ENCODE measurements at places on chromosomes 2 and 18.

DNA sequence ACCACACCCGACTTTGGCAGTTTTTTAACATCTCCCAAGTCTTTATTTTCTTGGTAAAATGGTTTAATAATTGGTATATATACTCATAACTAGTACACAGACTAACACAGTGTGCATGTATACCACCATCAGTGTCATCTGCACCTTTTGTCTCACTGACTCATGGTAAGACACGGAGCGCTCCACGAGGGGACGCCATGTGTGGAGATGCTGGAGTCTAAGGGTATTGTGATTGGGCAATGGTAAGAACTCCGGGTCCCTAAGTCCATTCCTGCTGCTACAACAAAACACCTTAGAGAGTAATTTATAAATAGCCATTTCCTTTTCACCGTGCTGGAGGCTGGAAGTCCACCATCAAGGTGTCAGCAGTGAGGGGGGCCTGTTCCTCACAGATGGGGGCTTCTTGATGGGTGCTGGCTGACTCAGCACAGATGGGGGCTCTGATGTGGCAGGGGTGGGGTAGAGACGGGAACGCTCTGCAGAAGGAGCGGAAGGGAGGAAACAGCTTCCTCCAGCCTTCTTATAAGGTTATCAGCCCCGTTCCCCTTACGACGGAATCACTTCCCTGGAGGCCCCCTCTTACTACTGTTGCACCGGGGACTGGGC is 42.0 kb upstream of the EDAR start:
- no peak for DNase-seq

DNA sequence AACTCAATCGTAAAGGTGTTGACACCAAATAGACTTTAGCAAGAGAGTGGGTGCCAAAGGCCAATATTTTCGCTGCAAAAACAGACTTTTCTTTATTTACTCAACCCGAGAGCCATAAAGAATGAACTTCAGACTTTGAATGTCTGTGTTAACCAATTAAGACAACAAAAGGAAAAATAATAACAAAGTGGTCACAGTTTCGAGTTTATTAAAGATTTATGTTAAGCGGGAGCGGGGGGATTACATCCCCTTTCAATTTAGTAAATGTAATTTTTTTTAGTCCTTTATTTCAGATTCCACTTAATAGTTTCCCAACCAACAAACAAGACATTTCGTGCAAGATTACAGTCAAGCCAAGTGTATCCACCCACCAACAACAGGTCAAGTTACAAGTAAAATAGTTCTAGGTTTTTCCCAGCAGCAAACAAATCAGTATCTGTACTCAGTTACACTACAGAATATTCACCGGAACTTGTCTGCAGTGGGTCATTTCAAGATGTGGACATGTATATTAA is 9.0 kb downstream of the CDH2 start:
- no peak for DNase-seq

DNA sequence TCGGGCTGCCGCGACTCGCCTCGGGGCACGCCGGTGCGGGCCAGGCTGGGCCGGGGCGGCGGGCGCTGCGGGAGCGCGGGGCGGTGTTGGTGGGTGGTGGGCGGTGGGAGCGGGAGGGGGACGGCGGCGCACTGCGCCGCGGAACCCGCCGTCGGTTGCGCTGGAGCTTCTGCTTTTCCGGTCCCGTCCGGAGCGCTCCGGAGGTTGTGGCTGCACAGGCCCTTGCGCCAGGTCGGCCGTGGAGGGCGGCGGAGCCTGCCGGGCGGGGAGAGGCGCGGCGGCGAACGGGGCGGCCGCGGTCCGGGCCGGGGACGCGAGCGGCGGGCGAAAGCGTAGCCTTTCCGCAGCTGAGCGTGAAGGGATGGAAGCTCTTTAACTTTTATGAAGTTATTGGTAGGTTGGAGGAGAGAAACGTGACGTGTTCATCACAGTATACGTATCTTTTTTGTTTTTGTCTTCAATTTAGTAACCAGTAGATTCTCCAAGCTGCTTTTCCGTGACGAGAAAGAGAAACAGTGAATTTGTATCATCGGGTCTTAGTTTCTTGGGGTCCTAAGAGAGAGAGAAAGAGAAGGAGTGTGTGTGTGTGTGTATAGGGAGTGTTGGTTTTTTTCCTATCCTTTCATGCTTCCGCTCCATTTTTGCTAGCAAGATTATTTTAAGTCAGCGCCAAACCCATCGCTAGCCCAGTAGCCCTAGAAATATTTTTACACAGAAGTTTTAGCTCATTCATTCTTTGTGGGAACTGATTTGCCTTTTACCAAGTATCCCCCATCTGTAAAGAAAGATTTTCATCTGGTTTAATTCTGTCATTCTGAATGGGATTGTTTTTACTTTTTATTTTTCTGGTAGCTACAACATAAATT is 535 bp downstream of the ATG4B start:
- DNase-seq: no peak

DNA sequence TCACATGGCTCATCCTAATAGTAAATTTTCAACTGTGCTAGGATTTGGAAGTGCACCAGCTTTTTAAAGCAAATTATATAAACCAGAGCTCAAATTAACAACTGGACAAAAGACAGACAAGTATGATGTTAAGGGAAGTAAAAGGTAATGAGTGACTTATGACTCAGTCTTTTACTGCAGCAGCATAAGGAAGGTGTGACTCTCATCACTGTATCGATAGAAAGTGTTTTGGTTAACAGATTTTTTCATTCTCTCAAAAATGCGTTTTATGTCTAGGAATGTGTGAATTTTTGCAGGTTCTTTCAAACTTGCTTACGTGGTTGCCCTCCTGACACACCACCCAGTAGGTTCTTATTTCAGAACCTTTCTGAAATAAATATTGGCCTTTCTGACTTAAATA is 244.2 kb upstream of the BOD1L2 start:
- DNase-seq: no peak

DNA sequence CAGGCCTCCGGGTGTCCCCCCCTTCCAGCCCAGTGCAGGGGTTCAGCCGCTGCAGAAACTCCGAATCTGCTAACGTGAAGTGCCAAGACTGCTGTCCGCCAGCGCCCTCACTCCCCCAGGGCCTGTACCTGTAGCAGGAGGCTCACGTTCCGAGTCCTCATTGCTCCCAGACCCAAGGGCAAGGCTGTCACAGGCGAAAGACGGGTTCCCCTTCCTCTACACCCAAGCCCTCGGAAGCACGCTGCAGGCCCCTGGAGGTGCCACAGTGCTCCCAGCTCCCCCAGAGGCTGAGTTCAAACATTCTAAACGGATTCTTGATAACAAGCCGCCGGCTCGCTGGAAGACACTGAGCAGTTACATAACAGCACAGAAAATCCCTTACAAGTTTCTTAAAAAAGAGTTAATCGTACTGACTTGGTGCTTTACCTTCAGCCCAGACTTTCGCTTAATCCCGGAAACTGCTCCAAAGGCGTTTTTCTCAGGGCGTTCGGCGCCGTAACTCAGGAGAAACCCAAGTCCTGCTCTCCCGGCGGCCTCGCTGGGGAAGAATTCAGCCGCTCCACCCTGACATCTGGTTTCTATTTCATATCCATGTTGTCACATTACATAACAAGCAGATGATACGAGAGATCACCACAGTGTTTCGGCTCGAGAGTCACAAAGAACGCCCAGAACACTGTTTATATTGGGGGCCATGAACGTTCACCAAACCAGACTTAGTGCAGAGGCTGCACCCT is 92.0 kb downstream of the HDAC4 start:
- DNase-seq: no peak

- DNase-seq: no peak
These were observed 291.4 kb upstream of the NRP2 start for GRCh38 chr2:205390866-205391265.

GRCh38 chr2:37665043-37665442 is 6.4 kb downstream of the CDC42EP3 start:
- DNase-seq: no peak

DNA sequence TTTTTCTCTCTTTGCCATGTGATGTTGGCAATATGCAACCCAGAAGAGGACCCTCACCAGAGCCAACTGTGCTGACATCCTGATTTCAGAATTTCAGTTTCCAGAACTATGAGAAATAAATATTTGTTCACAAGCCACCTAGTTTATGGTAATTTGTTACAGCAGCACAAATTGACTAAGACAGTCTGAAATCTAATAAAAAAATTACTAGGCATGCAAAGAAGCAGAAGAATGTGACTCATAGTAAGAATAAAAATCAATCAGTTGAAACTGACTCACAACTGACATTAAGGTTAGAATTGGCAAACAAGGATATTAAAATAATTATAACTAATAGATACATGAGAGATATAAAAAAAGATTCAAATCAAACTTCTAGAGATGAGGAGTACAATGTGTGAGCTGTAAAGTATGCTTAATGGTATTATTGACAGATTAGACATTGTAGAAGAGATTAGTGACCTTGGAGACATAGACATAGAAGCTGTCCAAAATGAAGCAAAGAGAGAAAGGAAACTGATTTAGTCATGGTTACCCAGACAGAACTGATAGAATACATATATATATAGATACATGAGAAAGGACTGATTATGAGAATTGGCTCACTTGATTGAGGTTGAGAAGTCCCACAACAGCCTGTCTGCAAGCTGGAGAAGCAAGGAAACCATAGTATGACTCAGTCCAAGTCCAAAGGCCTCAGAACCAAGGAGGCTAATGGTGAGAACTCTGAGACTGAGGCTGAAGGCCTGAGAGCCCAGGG is 27.8 kb upstream of the TTC39C start:
- DNase-seq: no peak

- DNase-seq: no peak
These were observed 68.1 kb downstream of the SDC1 start for GRCh38 chr2:20156836-20157192.

DNA sequence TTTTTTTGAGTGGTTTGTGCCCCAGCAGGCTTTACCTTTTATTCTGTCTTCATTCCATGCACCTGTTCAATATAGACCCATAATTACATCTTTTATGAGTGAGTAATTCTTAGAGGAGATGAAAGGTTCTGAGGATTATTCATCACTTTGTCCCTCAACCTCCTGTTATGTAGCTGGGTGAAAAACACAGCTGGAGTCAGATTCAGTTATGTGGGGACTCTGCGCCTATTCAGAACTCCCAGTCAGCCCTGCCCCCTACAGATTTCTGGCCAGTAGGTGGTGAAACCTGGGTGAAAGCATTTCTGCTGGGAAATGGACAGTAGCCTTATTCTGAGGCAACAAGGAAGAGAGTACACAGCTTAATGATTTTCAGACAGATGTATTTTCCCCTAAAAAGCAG is 107.8 kb downstream of the MGAT5 start:
- DNase-seq: no peak

GRCh38 chr18:51133580-51134160 is 63.8 kb downstream of the MEX3C start:
- no peak for DNase-seq

DNA sequence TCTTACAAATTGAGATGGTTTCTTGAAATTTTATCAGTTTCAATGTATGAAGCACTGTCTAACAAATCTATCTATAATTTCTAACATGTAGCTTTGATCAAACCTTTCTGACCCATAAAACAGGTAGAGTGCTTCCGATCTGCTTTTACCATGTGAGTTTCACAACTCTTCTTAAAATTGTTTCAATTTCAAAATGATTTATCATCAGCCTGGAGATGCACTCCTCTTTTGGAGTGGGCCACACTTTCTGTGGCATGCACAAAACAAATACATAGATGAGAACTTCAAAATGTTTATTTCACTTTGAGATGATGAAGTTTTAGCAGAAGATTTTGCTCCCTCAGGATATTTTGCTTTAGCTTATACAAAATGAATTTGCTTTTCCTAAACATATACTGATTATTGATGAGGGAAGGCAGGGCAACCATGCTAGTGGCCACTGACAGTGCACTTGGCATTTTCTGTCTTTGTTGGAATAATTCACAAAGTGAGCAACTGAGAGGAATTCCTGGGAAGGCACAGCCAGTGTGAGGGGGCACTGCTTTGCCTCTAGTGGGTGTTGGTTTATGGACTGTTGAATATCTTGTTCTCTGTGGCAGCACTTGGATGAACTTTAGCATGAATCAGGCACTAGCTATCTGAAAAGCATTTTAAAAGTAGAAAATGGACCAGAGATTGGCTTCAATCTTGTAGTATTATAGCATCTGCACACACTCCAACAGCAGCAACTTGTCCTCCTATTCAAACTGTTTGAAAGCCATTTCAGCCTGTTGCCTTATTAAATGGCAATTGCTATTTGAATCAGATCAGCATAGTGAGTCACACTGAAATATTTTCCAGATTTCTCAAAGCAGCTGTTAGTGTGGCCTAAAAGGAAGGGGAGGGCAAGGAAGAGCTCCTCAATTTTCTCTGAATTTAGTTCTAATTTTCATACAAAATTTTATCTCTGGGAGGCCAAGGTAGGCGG is 193.2 kb downstream of the CCDC85A start:
- DNase-seq: no peak

GRCh38 chr2:151886241-151886640 is 58.0 kb upstream of the ARL5A start:
- no peak for DNase-seq

DNA sequence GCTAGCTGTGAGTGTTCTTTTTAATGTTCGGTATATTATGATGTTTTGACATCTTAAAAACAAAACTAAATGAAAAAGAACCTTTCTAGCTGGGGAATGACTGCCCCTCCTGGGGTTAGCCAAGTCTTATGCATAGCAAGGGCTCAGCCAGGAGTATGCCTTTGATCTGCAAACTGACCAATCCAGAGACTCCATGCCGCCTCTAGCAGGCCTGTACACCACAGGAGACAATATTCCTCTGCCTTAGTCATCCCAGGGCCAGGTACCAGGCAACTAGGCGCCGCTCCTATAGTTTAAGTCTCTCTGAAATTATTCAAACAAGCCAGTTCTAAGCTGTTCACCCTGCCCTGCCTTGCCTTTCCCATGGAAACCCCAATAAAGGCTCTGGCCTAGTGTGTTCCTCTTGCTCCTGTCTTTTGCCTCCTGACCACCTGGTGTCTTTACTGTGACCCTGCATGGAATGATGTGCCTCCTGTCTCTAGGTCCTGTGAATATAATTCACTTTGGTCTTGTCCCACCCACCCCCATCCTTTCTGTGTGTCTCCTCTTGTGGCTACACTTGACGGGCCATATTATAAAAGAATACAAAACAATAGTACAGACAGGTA is 52.0 kb upstream of the CHN1 start:
- no peak for DNase-seq

DNA sequence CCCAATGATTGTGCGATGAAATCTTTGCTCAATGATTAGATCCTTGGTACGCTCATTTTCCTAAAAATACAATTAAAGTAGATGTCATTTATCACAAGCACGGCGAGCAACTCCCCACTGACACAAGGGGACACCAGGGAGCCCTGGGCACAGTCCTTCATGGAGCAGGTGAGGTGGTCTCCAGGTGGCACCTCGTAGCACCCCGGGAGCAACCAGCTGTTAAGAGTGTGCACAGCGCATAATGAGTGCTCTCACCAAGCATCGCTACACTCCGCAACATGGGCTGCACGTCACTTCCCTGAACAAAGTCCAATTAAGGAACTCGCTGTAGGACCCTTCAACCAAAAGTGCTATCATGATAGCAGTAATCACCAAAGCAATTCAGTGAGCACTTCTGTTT is 59.8 kb downstream of the ANO7 start:
- DNase-seq: no peak

DNA sequence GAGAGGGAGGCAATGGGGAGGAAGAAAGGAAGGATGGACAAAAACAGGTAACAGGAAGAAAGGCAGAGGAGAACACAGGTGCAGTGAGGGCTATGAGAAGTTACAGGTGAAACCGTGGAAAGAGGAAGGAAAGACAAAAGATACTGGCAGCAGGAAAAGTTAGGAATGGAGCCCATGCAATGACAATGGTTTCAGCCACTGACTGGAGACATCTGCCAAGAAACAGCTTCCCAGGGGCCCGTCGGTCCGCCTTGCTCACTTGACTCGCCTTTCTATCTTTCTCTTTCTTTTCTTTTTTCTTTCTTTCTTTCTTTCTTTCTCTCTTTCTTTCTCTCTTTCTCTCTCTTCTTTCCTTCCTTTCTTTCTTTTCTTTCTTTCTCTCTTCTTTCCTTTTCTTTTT is 37.5 kb downstream of the ST8SIA5 start:
- no peak for DNase-seq
